ENCODE measurements at places on chromosomes 12 and 14.

DNA sequence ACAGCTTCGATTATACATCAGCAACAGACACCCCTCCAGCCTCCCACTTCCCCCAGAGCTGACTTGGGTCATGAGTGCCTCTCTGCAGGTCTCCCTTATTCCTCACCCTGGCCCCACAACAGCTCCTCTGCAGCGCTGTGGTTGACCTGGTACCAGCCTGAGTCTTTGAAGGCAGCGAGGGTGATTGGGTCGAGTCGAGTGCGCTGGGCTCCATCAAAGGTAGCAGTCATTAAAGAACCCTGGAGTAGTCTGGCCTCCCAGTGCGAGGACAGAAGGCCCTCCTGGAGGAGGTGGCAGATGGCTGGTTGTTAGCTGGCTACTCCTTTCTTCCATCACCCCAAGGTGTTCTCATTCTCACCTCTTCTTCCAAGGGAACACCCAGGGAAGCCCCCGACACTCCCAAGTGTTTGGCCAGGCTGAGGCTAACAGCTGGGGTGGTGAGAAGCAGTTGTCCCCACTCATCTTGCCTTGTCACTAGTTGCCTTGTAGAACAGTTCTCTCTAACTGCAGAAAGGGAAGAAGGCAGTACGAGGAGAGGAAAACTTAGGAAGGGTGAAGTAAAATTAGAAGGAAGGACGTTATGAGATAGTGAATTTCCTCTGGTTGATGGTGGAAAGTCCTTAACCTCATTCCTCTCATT, 2.7 kb downstream of the CIROP start:
- DNase-seq = no peak

GRCh38 chr12:38691164-38691563, 214.2 kb downstream of the CPNE8 start:
- no peak for DNase-seq

- no peak for DNase-seq
These were observed 169.7 kb downstream of the MYRFL start for GRCh38 chr12:69994724-69995173.

DNA sequence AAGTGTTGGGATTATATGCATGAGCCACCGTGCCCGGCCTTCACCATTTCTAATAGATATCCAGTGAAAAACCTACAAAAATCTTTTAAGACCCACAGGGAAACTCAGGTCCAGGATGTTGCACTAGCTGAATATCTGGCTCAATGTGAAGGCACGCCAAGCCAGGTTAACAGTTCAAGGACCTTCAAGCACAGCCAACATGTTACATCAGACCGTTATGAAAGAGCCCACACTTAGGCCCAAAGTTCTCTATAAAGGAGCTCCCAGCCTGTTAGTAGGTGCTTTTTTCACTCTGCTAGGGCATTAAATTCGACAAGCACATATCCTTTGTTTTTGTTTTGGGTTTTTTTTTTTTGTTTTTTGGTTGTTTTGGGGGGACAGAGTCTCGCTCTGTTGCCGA, 69.0 kb downstream of the OTX2 start:
- no peak for DNase-seq

DNA sequence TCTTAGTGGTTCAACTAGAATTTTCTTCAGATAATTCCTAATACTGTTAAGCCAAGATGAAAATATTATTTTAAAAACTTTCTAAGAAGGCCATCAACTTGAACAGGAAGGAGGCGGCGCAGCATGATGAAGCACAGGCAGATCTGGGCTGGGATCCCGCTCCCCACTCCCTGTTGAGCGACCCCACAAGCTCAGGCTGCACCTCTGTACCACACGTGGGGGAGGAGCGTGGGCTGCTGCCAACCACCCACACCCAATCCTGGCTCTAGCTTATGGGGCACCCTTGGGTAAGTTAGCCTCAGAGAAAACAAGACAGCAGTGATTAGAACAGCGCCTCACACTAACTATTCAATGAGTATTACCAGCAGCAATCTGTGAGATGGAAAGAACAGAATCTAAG, 6.0 kb downstream of the MTERF2 start:
- no peak for DNase-seq

GRCh38 chr14:23370221-23370620, 2.4 kb upstream of the IL25 start:
- no peak for DNase-seq

DNA sequence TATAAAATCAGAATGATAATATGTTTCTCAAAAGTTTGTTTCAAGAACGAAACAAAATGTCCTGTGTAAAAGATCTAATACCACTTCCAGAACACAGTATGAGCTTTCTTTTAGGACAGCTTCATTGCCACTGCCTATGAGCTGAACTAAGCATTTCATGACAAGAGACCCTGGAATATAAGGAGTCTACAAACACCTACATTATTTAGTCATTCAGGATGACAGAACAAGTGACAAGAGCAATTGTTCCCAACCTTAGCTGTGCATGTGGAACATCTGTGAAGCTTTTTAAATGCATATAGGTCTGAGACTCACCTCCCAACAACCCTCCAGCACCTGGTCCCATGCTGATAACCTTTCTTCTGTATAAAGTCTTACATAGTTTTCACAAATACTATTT, 103.1 kb upstream of the GARIN6 start:
- no peak for DNase-seq

- DNase-seq = no peak
These were observed 214.1 kb upstream of the FLRT2 start for GRCh38 chr14:85315733-85316290.

- no peak for DNase-seq
These were observed 57.3 kb downstream of the ETV6 start for GRCh38 chr12:11706509-11707379.

DNA sequence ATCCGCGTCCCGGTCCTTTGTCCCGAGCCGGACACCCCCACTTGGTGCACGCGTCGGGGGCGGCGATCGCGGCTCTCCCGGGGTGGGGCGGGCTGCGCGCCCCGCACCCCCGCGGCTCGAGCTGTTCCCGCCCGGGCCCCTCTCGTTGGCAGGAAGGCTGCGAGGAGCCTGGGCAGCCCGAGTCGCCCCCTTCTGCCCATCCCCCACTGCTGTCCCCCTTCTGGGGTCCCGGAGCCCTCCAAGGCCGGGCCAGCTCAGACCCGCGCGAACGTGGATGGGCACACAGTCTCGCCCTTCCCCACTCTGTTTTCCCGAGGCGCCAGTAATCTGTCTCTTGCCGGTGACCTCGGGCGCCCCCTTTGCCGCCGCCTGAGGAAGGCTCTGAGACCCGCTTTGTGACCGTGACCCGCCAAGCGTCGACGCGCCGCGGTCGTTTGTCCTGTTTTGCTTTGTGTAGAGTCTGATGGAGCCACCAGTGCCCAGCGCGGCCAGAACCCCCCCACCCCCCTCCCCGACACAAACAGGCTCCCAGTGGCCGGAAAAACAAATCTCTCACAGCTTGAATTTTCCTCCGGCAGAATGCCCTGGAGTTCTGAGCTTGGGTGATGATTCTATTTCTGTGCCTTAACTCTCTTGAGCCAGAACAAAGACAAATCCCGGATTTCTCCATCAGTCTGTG, 610 bp downstream of the C14orf132 start:
- DNase-seq = peak; percentile 22

DNA sequence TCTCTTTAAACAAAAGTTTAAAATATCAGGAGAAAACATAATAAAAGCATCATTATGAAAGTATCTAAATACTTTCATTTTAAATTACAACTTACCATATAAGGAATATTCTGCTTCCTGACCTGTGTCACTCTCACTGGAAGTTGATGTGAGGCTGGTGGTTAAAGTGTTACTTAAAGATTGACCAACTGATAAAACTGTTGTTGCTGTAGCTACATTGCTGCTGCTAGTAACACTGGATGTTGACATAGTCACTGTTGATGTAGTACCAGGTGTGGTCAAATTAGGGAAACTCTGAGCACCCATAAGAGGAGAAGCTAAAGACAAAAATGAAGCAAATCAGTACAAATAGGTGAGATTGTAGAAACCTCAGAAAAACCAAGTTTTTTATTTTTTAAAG, 79.9 kb downstream of the HECTD1 start:
- DNase-seq = no peak

GRCh38 chr12:58965568-58965967, 45.3 kb upstream of the LRIG3 start:
- DNase-seq = no peak

DNA sequence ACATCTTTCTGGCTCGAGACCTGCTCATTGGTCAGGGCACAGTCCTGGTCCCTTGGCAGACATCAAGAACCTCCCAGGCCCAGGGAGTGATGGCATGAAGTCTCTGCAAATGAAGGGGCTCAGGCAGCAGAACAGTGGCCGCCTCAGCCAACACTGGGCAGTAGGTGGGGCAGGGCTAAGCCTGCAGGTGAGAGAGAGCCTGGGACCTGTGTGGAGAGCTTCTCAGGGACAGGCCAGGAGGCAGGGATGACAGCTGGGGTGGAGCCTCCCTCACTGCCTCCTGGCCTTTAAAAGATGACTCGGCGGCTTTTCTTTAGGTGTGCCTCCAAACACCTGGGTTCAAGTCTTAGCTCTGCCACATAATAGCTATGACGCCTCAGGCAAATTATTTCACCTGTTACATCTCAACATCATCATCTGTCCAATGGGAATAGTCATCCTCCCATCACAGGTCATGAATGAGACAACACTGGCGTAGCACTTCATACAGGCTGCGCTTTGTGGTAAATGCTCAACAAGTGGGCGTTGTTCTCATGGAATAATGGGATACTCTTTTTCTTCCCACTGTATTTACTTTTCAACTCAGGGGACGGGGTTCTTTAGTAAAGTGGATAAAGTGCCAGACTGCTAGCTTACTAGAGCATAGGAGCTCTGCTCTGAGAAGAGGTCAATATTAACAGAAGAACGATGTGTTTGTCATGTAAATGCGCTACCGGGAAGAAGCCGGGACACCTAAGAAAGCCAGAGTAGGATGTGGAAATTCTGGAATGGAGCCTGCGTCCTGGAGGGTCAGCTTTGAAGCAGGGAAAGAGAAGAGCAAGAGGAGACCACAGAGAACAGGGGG, 277.4 kb downstream of the FOXN3 start:
- DNase-seq = no peak

DNA sequence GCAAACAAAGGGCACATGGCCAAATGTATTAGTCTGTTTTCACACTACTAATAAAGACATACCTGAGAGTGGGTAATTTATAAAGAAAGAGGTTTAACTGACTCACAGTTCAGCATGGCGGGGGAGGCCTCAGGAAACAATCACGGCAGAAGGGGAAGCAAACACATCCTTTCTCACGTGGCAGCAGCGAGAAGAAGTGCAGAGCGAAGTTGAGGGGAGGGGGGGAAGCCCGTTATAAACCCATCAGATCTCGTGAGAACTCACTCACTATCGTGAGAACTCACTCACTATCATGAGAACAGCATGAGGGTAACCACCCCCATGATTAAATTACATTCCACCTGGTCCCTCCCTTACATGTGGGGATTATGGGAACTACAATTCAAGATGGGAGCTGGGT, 66.1 kb downstream of the ST8SIA1 start:
- DNase-seq = no peak

- DNase-seq = no peak
These were observed 49.9 kb upstream of the PLEKHG3 start for GRCh38 chr14:64654246-64654900.

DNA sequence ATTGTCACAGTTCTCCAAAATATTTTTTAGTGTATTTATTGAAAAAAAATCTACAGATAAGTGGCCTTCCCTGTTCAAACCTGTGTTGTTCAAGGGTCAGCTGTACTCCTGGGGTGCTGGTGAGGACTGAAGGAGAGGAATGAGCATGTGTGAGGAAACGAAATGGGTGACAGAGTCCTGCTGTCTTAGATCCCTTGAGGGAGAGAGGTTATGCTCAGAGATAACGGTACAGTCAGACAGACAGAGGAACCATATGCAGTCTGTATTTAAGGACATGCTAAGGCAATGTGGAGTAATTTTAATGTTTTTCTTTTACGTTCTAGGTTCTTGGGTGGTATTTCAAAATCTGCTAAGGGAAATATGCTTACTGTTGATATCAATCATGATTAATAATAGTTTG, 352.9 kb upstream of the RGS6 start:
- no peak for DNase-seq

- no peak for DNase-seq
These were observed 46.4 kb downstream of the KRT80 start for GRCh38 chr12:52145228-52146088.

GRCh38 chr12:116160231-116160630, 117.3 kb downstream of the MED13L start:
- no peak for DNase-seq

DNA sequence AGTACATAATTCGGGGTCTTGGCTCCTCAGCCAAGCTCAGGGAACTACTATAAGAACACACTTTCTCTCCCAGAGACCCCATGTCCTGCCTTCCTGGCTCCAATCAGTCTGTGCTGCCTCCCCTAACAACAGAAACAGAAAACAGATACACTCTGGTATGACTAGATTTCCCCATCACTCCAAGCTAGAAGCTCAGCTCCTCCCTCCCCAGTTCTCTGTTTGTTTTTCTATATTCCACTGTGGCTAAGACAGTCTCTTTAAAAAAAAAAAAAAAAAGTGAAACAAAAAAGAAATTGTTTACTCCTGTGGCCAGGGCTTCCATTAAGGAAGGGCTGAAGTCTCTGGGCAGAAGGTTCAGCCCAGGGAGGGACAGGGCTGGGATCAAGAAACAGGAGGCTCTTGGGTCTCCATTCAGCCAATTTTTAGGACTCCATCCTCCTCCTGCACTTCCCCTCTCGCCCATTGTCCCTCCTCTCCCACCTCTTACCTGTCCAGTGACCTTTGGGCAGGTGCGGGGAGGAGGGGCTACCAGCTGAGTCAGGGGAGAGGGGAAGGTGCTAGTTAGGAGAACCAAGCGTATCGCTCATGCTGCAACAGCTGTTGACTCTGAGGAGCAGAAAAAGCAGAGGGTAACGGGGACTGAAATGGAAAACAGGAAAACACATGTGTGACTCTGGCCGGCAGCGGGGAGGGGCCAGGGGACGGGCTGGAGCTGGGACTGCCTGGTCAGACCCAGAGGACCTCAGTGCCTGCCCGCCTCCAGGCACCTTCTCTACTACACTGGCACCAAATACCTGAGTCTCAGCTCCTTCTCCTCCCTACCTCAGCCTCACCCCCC, 4.1 kb upstream of the SLC7A7 start:
- no peak for DNase-seq

GRCh38 chr12:67982164-67982563, 7.1 kb upstream of the IFNG-AS1 start:
- no peak for DNase-seq

- no peak for DNase-seq
These were observed 80.8 kb downstream of the E2F7 start for GRCh38 chr12:76984566-76984965.

All from activated CD4-positive, alpha-beta T cell treated with anti-CD3 and anti-CD28 coated beads for 48 hours (primary cell).